Large intestine (tissue), 12 donors: ENCODE measurements at places on chromosomes 4 and X. TPM values are rescaled to one million over a fixed set of nuclear protein-coding genes. Genes with fewer than 3 reads are reported as not detected.

GRCh38 chrX:121763671-121764070 lies 716.3 kb downstream of the GLUD2 start:
- no peak overlapping the region for H3K27ac ChIP-seq
- DNase-seq: no peak
- no peaks in the 10 kb centered on the region for H3K4me1 ChIP-seq
- no peaks in the 10 kb centered on the region for H3K27me3 ChIP-seq

DNA sequence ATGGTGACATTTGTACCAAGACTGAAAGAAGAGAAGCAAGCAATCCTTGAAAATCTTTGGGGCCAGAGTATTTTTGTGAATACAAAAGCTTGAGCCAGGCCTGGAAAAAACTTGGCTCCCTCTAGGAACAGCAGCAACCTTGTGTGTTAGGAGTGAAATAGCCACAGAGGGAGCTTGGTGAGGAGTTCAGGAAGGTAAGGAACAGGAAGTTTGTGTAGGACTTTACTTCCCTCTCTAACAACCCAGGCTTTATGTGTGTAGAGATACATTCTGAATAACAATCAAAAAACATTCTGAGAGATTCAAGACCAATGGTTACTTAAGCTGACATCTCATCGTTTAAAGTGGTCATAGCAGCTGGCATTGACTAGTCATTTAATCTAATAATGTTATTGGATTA lies 668.5 kb downstream of the PCDH18 start:
- H3K27ac ChIP-seq: no peak overlapping the region
- no peaks in the 10 kb centered on the region for H3K36me3 ChIP-seq
- H3K4me3 ChIP-seq: no peak overlapping the region
- no peaks in the 10 kb centered on the region for H3K4me1 ChIP-seq
- DNase-seq: no peak

DNA sequence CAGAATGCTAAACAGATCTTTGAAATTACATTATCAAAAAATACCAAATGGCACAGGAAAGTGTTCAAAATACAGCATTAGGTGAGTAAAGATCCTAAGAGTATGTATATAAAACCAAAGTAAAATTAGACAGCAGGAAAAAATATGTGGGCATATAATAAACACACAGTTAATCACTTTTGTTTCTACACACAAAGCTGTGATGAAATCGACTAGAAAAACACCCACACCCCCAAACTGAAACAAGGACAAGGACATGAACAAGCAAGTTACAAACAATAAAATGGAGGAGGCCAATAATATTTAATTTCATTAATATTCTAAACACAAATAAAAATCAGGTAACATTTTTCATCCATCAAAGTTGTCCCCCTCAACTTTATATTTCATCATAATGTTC lies 143.2 kb downstream of the FRYL start:
- H3K4me3 ChIP-seq: no peak overlapping the region
- no peaks in the 10 kb centered on the region for H3K4me1 ChIP-seq
- DNase-seq: no peak
- H3K27ac ChIP-seq: no peak overlapping the region

GRCh38 chr4:170008371-170008770 lies 17.8 kb downstream of the MFAP3L start:
- H3K4me3 ChIP-seq: no peak overlapping the region
- DNase-seq: no peak
- H3K36me3 ChIP-seq: no peaks in the 10 kb centered on the region
- no peak overlapping the region for H3K27ac ChIP-seq
- no peaks in the 10 kb centered on the region for H3K4me1 ChIP-seq

The GATA1 gene
- polyA plus RNA-seq: 0.76 TPM

DNA sequence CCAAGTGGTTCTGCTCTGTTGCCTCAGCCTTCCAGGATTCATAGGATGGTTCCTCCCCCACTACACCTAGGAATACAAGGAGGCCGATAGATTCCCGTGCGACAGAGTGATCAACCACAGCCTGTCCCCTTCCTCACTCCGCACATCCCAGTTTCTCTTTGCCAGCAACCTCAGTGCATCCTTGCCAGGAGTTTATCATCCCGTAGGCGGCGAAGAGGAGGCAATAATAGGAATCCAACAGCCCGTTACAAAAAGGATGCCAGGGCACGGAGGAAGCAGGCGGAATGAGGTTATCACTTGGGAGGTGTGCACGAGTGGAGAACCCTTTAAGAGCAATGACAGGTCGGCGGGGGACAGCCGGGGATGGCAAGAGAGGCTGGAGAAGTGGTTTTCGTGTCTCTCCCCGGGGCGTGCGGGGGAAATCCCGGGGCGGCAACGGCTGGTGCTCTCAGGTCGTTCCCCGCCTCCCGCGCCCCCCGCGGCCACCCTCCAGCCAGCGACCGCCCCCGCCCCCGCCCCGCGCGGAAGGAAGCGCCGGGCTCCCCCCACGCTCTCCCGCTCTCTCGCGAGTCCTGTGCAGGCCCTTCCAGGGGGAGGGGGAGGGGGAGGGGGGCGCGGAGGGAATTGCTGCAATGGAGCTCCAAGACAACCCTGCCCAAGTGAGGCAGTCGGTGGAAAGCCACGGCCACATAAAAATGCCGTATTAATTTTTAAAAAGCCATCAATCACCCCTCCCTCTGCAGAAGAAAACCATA lies 1.6 kb downstream of the PPP3CA start:
- no peaks in the 10 kb centered on the region for H3K36me3 ChIP-seq
- no peaks in the 10 kb centered on the region for H3K27me3 ChIP-seq
- peaks cover 12% of the 10 kb centered on the region for H3K4me1 ChIP-seq
- peak overlapping the region; percentile 93 for H3K4me3 ChIP-seq
- DNase-seq: peak; percentile 50

- no peaks in the 10 kb centered on the region for H3K27me3 ChIP-seq
- H3K36me3 ChIP-seq: no peaks in the 10 kb centered on the region
Measured at GRCh38 chr4:114021451-114021850, 42.0 kb upstream of the ARSJ start.

DNA sequence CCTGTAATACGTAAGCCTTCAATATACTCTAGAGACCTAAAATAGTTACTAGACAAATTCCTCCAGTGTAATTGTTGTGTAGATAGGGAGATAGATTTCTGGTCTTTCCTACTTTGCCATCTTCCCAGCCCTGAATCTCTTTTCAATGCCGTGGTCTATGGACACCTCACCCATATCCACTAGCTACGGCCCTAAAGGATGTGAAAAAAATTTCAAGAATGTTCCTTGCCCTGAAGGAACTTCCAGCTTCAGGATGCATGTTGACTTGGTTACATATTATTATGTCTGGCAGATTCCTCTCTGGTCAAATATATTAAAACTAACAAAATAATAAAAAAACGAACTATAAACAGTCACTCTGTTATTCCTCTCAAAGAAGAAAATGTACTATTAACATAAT lies 52.4 kb upstream of the TSPAN5 start:
- no peaks in the 10 kb centered on the region for H3K4me1 ChIP-seq
- no peak for DNase-seq
- no peak overlapping the region for H3K27ac ChIP-seq
- H3K27me3 ChIP-seq: no peaks in the 10 kb centered on the region
- no peak overlapping the region for H3K4me3 ChIP-seq

The HS6ST2 gene
- 0.97 TPM for polyA plus RNA-seq

- no peak overlapping the region for H3K27ac ChIP-seq
- no peaks in the 10 kb centered on the region for H3K36me3 ChIP-seq
- H3K4me1 ChIP-seq: no peaks in the 10 kb centered on the region
- no peak overlapping the region for H3K4me3 ChIP-seq
Measured at GRCh38 chr4:171430495-171430894, 382.7 kb upstream of the GALNTL6 start.

The WWC2 gene
- polyA plus RNA-seq: 19.7 TPM

DNA sequence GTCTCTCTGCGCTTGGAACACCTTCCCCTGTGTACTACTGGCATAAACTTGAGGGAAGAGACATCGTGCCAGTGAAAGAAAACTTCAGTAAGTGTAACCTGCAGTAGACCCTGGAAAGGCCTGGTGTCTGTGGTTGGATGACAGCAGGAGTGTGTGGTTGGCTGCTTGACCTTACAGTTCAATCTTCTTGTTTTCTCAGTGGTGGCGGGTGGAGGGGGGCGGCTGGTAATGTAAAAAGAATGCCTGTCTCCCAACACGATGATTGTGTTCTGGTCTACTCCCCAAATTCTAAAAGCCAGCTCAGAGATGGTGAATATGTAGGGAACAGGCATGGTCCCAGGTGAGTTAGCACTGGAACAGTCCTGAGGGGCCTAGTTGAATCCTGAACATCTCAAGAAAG lies 18.6 kb downstream of the PSMD10 start:
- no peak overlapping the region for H3K4me3 ChIP-seq
- no peaks in the 10 kb centered on the region for H3K36me3 ChIP-seq
- DNase-seq: no peak
- H3K27ac ChIP-seq: no peak overlapping the region
- H3K4me1 ChIP-seq: no peaks in the 10 kb centered on the region

- peaks cover 4% of the 10 kb centered on the region for H3K4me1 ChIP-seq
- peak overlapping the region; percentile 69 for H3K27ac ChIP-seq
- H3K27me3 ChIP-seq: no peaks in the 10 kb centered on the region
- H3K36me3 ChIP-seq: no peaks in the 10 kb centered on the region
- DNase-seq: no peak
Measured at GRCh38 chrX:71282514-71283402, 677 bp upstream of the NONO start.

- H3K27me3 ChIP-seq: no peaks in the 10 kb centered on the region
- DNase-seq: no peak
- no peak overlapping the region for H3K27ac ChIP-seq
- H3K4me3 ChIP-seq: no peak overlapping the region
- H3K36me3 ChIP-seq: no peaks in the 10 kb centered on the region
Measured at GRCh38 chr4:4759883-4760282, 99.6 kb upstream of the MSX1 start.

- no peak for DNase-seq
- no peaks in the 10 kb centered on the region for H3K4me1 ChIP-seq
- H3K27me3 ChIP-seq: no peaks in the 10 kb centered on the region
- no peak overlapping the region for H3K27ac ChIP-seq
Measured at GRCh38 chrX:16683007-16683664, 29.3 kb downstream of the CTPS2 start.

GRCh38 chrX:155215443-155216178 lies 649 bp upstream of the VBP1 start:
- DNase-seq: no peak
- no peaks in the 10 kb centered on the region for H3K27me3 ChIP-seq
- peaks cover 5% of the 10 kb centered on the region for H3K4me1 ChIP-seq
- H3K4me3 ChIP-seq: peak overlapping the region; percentile 79

- H3K4me3 ChIP-seq: no peak overlapping the region
- DNase-seq: no peak
- H3K4me1 ChIP-seq: peaks cover 14% of the 10 kb centered on the region
- H3K27me3 ChIP-seq: no peaks in the 10 kb centered on the region
- no peaks in the 10 kb centered on the region for H3K36me3 ChIP-seq
- no peak overlapping the region for H3K27ac ChIP-seq
Measured at GRCh38 chrX:69396916-69397315, 107.2 kb upstream of the NALF2 start.

DNA sequence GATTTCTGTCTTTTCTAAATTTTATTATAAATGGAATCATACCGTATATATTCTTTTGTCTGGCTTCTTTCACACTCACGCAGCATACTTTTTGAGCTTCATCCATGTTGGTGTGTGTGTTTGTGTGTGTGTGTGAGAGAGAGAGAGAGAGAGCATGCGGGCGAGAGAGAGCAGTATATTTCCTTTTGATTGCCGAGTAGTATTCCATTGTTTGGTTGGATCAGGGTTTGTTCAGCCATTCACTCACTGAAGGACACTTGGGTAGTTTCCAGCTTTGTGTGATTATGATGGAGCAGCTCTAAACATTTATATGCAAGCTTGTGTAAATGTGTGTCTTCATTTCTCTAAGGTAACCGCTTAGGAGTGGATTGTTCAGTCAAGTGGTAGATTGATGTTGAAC lies 3.1 kb upstream of the L1CAM start:
- H3K27ac ChIP-seq: no peak overlapping the region

DNA sequence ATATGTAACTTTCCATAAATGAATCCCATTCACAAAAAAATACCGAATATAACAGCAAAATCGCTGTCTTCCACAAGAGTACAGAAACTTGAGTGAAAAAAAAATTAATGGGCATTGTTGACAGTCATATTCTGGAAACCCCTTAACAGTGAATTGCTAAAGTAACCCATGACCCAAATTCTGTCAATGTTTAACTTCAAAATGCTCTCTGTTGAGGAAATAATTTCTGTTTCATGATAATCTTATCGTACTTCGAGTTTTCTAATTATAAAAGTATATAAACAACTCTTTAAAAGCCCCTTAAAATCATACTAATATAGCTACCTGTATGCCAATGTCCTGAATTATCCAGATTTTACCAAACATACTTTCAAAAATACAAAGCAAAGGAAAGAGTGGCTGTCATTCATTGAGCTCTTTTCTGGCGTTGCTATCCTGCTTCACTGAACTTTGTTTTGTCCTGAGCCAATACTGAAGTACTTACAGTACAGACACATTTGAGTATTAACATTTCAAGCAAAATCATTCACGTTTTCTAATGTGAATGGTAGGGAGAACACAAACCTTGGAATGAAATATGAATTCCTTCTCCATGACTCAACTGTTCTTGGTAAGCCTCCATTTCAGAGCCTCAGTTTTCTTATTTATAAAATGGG lies 2.4 kb downstream of the XAGE3 start:
- H3K27me3 ChIP-seq: no peaks in the 10 kb centered on the region
- no peaks in the 10 kb centered on the region for H3K4me1 ChIP-seq
- H3K4me3 ChIP-seq: no peak overlapping the region
- peak; percentile 62 for DNase-seq

The LNX1 gene
- polyA plus RNA-seq: 10.8 TPM

GRCh38 chrX:119687661-119688413 lies 5.1 kb downstream of the SEPTIN6 start:
- H3K27me3 ChIP-seq: no peaks in the 10 kb centered on the region
- peaks cover 3% of the 10 kb centered on the region for H3K4me1 ChIP-seq
- H3K4me3 ChIP-seq: no peak overlapping the region
- no peak overlapping the region for H3K27ac ChIP-seq
- no peaks in the 10 kb centered on the region for H3K36me3 ChIP-seq
- DNase-seq: no peak
